ENCODE measurements at places on chromosomes 7 and 10.

DNA sequence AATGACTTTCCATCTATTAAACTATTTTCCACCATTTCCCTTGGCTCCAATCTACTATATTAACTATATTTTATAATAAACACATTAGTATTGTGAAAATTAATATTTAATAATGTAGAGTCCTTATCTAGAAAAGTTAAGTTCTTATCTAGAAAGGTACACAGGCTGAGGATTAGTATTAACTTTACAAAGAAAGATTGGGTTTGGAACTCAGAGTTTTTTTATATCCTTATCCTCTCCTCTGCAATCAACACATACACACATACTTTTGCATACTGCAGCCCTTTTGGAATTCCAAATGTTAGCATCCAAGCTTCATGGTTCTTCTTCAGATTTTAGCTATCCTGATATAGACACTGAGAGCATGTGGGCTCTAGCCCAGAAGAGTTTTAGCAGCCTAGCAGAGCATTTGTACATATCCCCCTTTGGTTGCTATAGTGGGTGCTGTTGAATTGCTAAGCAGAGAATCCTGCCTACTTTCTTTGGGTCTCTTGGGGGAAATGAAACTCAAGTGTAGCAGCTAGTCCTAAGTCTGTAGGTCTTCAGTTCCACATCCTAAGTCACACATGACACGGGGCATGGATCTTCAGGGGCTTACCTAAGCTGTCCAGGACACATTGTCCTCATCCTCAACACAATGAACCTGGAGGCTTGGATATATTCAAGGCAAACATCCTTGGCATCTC is 874.6 kb downstream of the LRMDA start:
- DNase-seq, result no peak

GRCh38 chr10:26448706-26449435 is 10.7 kb downstream of the APBB1IP start:
- DNase-seq, result peak; percentile 67

DNA sequence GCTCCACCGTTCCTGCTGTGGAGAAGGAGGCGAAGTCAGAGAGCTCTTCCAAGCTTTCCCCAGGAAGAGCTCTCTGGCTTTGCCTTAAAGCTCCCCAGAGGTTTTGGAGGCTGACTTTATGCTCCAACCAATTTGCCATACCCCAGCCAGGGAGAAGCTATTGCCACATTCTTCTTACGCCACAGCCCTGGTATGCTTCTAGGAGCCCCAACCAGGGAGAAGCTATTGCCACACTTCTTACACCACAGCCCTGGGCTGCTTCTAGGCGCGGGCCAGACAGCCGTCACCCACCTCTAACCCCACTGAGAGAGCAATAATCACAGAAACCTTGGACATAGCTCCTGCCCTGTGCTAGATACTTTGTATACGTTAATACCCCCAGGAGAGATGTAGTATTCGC is 951 bp downstream of the ELOVL3 start:
- DNase-seq, result no peak

DNA sequence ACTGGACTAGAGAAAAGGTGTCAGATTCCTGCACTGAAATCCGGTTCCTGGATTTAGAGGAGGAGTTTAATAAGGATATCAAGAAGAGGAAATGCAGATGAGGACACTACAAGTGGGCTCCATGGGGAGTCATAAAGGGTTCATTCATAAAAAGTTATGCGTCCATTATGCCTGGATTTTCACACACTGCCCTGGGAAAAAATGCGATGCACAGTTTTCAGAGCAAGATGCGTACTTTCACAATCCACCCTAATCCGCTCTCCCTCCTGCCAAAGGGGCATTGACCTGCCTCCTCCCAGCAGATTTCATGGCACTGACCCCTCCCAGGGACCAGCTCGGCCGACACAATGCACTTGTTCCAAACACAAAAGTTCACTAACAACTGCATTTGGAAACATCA is 42.2 kb upstream of the OPALIN start:
- no peak for DNase-seq

DNA sequence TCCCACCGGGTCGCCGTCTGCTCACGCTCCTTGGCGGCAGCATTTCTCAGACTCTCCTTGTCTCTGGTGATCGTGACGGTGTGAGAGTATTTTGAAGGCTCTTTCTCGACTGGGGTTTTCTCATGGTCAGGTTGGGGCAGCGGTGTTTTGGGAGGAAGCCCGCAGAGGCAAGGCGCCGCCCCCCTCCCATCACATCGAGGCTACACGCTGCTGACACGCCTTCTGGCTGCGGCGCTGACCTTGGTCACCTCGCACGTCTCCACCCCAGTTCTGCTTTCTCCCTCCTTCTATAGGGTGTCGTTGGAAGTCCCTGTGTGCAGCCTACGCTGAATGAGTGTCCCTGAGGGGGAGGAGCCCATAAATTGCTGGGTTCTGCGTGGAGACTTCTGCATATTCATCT is 55.2 kb downstream of the GLRX3 start:
- no peak for DNase-seq

DNA sequence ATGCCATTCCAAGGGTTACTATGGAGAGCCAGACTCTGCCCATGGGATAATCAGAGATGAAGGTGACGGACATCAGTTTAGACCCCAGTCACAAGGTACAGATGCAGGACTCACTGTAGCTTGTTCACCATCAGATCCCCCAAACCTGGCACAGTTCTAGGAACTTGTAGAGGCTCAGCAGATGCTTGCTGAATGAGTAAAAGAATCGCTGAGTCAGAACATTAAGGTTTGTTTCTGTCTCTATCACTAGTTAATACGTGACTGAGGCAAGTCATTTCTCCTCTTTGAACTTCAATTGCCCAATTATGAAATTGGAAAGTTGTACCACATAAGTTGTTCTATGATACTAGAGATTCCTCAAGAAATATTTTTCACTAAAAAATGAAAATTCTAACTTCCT is 65.1 kb downstream of the PPP1R3C start:
- no peak for DNase-seq

DNA sequence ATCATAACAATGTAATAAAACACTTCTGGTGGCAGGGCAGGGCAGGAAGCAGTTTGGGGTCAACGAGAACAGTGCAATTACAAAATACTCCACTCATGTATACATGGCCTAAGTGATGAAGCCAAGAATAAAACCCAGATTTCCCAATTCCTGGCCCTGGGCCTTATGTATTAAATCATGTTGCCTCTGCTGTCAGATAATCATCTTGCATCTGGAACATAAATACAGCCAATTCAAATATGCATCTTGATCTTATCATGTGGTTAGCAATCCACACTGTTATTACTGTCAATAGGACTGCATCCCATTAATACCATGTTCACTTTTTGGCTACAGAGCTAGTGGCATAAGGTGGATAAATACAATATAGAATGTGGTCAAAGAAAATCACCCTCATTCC is 186.5 kb upstream of the SLC25A13 start:
- DNase-seq, result no peak

DNA sequence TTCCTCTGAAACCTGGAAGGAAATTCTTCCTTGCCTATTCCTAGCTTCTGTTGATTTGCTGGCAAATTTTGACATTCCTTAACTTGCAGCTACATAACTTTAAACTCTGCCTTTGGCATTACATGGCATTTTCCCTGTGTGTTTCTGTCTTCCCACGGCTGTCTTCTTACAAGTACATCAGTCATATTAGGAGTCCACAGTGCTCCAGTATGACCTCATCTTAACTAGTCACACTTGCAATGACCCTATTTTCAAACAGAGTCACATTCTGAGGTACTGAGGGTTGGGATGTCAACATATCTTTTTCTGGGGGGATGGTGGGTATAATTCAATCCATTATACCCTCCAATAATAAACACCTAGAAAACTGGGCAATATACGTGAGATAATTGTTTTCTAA is 37.4 kb upstream of the EPHB6 start:
- DNase-seq, result no peak

DNA sequence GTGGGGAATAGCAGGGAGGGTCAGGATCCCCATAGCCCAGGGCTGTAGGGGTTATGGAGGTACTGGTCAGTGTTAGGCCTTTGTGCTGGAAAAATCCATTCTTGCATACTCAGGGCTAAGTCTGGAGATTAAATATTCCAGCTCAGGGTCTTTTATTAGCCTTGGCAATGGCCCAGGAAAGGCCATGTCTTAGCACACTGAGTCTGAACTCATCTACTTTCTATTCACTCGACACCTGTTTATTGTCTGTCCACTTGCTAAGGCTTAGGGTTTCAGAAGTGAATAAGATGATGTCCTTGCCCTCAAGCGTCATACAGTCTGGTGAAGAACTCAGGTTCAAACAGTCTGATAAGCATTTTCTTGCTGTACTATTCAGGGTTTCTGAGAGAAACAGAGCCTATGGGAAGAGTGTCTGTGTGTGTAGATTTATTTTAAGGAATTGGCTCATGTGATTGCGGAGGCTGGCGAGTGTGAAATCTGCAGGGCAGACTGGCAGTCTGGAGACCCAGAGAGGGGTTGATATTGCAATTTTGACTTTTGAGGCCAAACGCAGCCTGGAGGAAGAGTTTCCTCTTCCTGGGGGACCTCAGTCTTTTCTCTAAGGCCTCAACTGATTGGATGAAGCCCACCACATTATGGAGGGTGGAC is 135.8 kb downstream of the RAMP3 start:
- no peak for DNase-seq

GRCh38 chr7:51175992-51176388 is 140.6 kb downstream of the COBL start:
- no peak for DNase-seq

DNA sequence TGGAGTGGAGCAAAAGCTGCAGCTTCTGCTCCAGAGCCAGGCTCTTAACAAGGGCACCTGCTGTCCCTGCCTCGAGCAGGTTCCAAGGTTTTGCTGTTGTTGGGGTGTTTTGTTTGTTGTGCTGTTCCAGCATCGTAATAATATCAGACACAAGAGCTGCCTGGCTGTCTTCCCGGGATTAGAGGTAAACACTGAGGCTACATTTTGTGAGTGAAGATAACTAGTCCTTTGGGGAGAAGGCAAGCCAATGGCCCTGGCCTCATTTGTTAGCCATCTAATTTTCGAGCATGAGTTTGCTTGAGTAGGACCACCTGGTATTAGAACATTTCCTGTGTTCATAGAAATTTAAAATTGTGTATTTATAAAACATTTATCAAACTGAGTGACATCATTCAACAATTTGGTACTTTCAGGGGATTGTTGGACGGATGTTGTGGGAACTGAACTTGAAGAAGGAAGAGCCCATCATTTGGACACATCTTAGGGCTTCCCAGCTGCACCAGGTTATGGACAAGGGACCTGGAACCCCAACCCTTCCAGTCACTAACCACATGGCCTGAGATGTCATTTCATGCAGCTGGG is 555.0 kb downstream of the TNS3 start:
- DNase-seq, result no peak
